ENCODE measurements at places on chromosomes 5 and 9. TPM values are rescaled to one million over a fixed set of nuclear protein-coding genes. Genes with fewer than 3 reads are reported as not detected.

The FGD3 gene
- not detected for total RNA-seq

DNA sequence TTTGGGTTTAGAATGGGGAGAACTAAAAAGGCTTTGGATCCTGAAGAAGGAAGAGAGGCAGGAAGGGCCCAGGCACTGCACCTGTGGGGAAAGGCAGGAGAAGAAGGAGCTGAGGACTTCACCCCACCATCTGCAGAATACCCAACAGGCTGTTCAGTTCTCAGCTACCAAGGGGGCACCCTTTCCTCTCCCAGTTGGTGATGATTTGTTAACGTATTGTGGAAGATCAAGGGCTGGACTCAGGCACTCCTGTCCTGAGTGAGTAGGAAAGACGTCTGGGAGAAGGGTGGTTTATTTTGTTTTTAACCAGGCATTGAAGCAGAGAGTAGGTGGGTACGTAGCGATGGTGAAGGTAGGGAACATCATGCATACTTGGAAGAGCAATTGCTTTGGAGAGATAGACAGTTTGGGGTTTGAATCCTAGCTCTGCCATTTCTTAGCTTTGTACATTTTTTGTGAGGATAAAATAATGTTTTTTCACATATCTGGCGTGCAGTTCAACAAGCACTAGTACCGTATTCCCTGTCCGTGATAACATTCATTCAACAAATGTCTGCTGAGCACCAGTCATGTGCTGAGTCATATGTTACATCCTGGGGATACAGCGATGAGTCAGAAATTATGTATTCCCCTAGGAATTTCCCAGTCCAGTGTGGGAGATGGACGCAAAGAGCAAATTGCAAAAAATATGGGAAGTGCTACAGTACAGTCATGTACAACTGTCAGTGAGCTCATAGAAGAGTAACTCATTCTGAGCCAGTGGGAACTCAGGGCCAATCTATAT is 2.1 kb downstream of the MSANTD3 start:
- peak overlapping the region; percentile 99 for H3K27ac ChIP-seq
- H3K36me3 ChIP-seq = peaks cover 6% of the 10 kb centered on the region
- peaks cover 52% of the 10 kb centered on the region for H3K4me1 ChIP-seq
- no peak for DNase-seq
- no peaks in the 10 kb centered on the region for H3K27me3 ChIP-seq

- H3K36me3 ChIP-seq = peaks cover 38% of the 10 kb centered on the region
- no peak overlapping the region for H3K4me3 ChIP-seq
- no peak overlapping the region for H3K27ac ChIP-seq
These were observed 32.7 kb downstream of the MTAP start for GRCh38 chr9:21835121-21835520.

- DNase-seq = peak; percentile 72
- peaks cover 11% of the 10 kb centered on the region for H3K4me1 ChIP-seq
- no peaks in the 10 kb centered on the region for H3K36me3 ChIP-seq
These were observed 51.7 kb upstream of the FCN1 start for GRCh38 chr9:134969156-134970045.

GRCh38 chr9:94922098-94922607 is 195.7 kb downstream of the AOPEP start:
- no peaks in the 10 kb centered on the region for H3K27me3 ChIP-seq
- H3K4me3 ChIP-seq = peak overlapping the region; percentile 66
- peak overlapping the region; percentile 98 for H3K27ac ChIP-seq
- DNase-seq = peak; percentile 95

The SLCO6A1 gene
- total RNA-seq = 1.1 TPM

The TPM2 gene
- total RNA-seq = 2,023 TPM

GRCh38 chr5:135034963-135035677 is 1.1 kb upstream of the PITX1 start:
- peaks cover 2% of the 10 kb centered on the region for H3K36me3 ChIP-seq
- peak; percentile 81 for DNase-seq
- H3K27me3 ChIP-seq = peaks cover 70% of the 10 kb centered on the region
- H3K4me1 ChIP-seq = peaks cover 19% of the 10 kb centered on the region
- H3K4me3 ChIP-seq = peak overlapping the region; percentile 37
- H3K27ac ChIP-seq = no peak overlapping the region

DNA sequence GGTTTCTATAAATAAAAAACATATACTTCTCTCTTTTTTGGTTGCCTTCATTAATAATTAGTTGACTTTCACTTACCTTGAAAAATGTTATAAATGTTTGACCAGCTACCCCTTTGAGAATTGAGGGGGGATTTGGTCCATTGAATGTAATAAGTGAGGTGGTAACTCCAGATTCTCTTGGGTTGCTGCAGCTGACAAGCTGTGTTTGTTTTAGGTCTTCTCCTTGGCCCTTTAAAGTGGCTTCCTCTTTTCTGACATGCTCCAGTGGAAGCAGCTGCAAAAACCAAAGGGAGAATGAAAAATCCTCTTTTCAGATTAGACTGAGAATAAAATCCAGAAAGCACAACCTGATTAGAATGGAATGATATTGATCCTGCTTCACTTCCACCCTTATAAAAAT is 410.5 kb downstream of the TMEM38B start:
- no peaks in the 10 kb centered on the region for H3K4me1 ChIP-seq
- H3K36me3 ChIP-seq = no peaks in the 10 kb centered on the region
- no peak for DNase-seq
- H3K27me3 ChIP-seq = no peaks in the 10 kb centered on the region

DNA sequence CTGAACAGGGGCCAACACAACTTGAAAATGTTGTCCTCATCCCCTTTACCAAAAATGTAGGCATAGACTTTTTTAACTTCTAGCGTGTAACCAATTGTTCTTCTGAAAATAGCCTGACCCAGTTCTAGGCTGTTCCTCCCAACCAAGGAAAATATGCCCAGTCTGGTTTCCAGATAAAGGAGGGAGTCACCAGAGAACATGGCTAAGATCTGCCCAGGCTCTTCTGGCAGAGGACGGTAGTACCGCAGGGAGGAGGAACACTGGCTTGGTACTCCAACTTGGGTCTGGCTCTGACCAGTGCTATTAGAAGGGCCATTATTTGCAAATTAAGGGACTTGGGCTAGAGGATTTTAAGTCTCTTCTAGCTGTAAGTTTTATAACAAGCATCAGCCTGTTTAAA is 63.1 kb downstream of the GRAMD2B start:
- no peaks in the 10 kb centered on the region for H3K27me3 ChIP-seq
- H3K36me3 ChIP-seq = peaks cover 62% of the 10 kb centered on the region
- no peak for DNase-seq

The ABLIM3 gene
- 15.4 TPM for total RNA-seq

DNA sequence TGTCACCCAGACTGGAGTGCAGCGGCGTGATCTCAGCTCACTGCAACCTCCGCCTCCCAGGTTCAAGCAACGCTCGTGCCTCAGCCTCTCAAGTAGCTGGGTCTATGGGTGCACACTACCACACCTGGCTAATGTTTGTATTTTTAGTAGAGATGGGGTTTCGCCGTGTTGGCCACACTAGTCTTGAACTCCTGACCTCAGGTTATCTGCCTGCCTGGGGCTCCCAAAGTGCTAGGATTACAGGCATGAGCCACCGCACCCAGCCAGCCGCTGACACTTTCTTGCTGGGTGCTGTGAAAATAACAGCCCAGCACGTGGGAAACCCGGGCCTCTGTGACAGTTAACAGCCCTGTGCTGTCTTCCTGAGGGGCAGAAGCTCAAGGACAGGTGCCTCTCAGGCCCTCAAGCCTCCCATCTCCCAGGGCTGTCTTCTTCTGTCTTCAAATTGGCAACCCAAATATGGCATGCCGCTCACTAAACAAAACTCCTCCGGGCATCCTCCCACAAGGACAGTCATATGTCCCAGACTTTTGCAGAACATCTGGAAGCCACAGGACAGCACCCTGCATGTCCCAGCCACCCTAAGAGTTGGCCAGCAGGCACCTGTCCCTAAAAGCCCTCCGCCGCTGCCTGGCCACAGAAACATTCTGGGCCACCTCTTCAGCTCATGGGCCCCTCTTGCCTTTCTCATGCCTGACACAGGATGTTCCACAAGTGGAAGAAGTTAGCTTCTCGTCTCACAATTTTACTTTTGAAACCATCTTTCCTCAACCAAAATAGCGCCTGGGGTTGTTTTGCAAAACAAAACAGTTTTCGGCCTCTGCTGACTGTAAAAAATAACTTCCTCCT is 233.6 kb downstream of the SYK start:
- H3K4me1 ChIP-seq = peaks cover 18% of the 10 kb centered on the region
- H3K36me3 ChIP-seq = no peaks in the 10 kb centered on the region
- no peak overlapping the region for H3K4me3 ChIP-seq
